Activated T-helper 1 cell treated with anti-CD3 and anti-CD28 coated beads, Interleukin-12 subunit alpha, Interleukin-12 subunit beta, Interleukin-2, Interleukin-4 antibody, amounts not matched to agents 30 ng/mL and 10 ng/mL and 1 ng/mL, durations not matched to agents 14 hours and 24 hours and 36 hours (primary cell): ENCODE measurements at places on chromosomes 13 and 19.

GRCh38 chr19:33604651-33605050 lies 17.1 kb upstream of the CHST8 start:
- DNase-seq, result no peak

DNA sequence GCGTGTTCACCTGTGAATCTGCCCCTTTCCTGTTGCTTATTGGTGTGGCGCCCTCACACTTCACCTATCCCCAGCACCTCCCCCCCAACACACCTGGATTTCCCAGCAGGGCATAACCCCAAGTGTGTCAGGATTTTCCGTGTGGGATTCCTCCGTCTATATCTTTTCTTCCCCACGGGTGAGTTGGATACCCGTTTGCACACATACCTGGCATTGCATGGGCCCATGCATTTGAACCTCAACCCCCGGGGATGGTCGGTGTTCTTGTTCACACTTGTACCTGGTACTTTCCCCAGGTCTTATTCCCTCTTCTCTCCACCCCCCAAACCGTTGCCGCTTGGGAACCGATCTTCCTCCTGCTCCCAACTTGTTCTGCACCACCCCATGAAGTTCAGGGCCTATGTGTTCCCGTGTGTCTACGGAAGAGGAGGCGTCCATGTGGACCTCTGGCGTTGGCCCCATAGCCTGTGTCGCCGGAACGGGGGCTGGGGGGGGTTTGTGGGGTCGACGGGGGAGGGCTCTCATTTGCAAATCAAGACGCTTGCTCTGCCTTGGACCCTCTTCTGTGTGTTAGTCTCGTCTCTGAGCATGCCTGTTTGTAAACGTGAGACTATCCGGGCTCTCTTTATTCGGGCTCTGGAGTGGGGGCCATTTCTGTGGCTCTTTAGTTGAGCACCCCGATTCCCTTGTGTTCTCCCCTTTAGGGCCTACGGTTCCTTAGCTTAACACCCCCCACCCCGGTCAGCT lies 1.7 kb downstream of the PRR12 start:
- DNase-seq, result no peak

DNA sequence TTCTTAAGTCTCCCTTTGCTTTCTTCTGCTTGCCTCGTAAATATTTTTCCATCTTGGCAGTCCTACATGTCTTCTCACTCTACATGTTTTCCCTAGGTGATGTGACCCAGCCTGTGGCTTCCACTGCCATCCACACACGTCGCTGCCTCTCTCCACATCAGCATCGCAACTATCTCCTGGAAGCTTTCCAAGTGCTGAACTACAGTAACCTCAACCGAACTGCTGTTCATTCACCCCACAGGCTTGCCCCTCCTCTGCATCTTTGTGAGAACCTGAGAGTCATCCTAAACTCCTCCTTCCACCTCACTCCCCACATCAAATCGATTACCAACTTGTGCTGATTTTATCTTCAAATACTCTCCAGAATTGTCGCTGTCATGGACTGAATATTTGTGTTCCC lies 41.2 kb upstream of the USPL1 start:
- no peak for DNase-seq

DNA sequence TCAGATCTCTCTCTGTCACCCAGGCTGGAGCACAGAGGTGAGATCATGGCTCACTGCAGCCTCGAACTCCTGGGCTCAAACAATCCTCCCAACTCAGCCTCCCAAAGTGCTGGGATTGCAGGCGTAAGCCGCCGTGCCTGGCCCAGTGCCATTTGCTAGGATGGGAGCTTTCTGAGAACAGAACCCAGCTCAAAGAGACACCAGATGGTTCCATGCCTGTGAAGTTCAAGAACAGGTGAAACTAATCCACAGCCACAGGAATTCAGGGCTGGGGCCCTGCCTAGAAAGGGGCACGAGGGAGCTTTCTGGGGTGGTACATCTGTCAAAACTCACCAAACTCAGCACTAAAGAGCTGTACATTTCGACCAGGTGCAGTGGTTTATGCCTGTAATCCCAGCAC lies 4.2 kb downstream of the SLC7A9 start:
- no peak for DNase-seq

DNA sequence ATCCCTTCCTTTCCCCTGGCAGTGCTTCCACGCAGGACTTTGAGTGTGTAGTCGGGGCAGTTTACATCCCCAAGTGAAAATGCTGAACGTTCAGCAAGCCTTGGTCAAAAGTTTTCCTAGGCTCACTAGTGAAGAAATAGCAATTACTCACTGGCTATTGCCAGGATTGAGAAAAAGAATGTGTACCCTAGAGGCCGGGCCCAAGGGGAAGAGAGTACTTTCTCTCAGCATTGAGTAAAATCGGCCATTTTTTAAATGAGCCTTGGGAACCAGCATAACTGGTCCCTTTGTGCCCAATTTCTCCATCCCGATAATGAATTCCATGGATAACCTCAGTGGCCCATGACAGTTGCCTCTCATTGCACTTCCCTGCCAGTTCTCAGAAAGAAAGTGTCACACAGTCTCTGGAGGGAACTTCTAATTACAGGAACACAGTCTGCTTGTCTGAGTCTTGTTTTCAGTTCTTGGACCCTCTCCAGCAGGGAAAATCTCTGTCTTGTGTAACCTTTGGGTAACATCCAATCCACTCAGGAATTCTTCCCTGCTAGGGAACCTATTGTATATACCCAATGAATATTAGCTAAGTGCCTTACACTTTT lies 7.3 kb upstream of the OR7D2 start:
- DNase-seq, result no peak

GRCh38 chr19:52464798-52465470 lies 11.6 kb downstream of the ZNF578 start:
- no peak for DNase-seq
